Posterior cingulate gyrus (tissue), 11 donors: ENCODE measurements at places on chromosomes 2 and 18.

- no peak for DNase-seq
Measured at GRCh38 chr2:201118961-201119854, 3.2 kb downstream of the CFLAR start.

DNA sequence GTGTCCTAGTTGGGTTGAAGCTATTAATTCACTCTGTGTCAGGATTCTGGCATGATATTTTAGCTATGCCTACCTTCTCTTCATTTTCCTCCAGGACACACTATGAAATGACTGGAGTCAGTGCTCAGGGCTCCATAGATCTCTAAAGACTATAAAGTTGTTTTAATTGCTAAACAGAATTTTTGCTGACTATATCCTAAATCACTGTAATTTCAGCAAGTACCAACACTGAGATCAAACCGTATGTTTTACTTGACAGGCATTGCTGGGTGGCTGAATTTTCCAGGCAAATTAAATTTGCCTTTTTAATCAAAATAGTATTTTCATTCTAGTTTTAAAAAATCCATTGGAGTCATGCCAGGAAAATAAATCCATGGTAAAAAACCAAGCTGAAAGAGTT lies 138.1 kb downstream of the LRP1B start:
- DNase-seq = no peak

- no peak for DNase-seq
Measured at GRCh38 chr2:96703021-96703751, 36.7 kb downstream of the LMAN2L start.

DNA sequence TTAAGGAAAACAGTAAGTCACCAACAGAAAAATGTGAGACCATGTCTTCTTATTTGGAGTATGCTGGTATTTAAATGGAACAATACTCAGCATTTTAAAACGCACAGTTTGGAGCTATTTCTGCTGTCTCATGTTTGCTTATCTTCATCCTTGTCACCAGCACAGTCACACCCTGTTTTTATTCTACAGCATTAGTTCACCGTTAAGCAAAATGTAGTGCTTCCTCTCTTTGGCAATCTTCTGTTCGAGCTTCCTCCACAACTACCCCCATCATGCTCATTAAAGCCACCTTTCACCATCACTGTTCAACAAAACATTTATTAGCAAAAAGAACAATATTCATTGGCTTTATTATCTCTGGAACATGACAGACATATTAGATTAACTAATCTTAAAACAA lies 64.0 kb downstream of the SLC40A1 start:
- DNase-seq = no peak

DNA sequence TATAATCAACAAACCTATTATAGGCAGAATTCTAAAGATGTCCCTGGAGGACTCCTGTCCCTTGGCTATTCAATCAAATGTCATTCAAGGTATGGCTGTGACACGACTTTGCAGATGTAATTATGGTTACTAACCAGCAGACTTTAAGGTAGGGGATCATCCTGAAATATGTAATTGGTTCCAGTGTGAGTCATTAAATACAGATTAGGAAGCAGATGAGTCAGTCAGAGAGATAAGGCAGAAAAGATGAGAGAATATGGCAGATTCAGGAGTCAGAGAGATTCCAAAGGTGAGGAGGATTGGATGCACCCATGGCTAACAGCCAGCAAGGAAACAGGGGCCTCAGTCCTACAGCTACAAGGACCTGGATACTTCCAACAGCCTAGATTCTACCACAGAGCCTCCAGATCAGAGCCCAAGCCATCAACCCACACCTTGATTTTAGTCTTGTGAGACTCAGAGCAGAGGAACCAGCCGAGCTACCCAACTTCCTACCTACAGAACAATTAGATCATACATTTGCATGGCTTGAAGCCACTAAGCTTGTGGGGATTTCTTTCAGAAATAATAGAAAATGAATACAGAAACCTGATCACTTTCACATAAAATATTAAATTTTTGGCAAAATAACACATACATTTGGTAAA lies 11.2 kb upstream of the PROM2 start:
- no peak for DNase-seq

DNA sequence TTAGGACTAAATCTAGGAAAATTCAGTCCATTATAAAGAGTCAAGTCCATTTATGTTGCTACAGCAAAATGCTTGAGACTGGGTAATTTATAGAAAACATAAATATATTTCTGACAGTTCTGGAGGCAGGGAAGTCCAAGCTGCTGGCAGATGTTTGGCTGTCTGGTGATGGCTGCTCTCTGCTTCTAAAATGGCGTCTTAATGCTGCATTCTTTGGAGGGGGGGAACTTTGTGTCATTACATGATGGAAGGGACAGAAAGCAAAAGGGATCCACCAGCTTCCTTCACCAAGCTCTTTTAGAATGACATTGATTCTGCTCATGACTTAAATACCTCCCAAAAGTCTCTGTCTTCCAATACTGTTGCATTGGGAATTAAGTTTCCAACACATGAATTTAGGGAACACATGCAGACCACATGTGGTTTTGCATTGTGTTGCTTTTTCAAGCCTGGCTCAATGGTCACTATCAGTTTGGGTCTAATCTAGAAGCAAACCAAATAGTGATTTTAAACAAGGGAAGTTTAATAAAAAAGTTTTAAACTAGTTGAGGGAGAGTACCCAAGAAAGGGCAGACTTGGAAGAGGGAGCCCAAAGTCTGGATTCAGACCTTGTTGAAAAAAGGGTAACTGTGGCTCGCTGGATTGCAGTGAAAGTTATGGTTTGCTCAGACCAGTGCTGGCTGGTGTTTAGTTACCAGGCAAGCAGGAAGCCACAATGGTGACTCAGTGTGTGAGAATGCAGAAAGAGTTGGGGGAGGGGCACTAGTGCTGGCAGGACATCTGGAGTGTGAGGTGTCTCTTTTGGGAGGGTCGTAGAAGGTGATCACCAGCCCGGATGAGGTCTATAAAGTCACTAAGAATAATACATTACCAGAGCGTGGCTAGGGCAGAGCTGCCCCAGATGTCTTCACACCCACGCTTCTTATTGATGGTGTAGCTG lies 30.8 kb downstream of the C18orf54 start:
- DNase-seq = no peak

- DNase-seq = no peak
Measured at GRCh38 chr2:238458651-238459050, 31.9 kb downstream of the ASB1 start.

GRCh38 chr2:232113821-232114220 lies 152.3 kb downstream of the DIS3L2 start:
- DNase-seq = no peak

DNA sequence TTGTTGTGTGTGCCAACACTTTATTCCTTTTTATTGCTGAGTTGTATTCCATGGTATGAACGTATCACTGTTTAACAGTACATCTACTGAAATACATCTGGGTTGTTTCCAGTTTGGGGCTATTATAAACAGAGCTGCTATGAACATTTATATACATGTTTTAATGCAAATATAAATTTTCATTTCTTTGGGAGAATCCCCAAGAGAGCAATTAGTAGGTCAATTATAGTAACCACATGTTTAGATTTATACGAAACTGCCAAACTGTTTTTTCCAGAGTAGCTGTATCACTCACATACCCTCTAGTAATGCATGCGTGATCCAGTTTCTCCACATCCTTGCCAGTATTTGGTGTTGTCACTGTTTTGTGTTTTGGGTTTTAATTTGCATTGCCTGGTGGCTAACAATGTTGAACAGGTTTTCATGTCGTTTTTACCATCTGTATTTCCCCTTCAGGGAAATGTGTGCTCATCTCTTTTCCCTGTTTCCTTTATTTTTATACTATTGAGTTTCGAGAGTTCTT lies 81.0 kb downstream of the TMEM131 start:
- no peak for DNase-seq

GRCh38 chr2:188645986-188646385 lies 328.2 kb upstream of the COL3A1 start:
- no peak for DNase-seq
